ENCODE measurements at places on chromosomes 2 and 18.
A peak's percentile ranks its signal among the peaks of the same experiment; 100 is the strongest.

GRCh38 chr2:215635788-215636139, 199.9 kb upstream of the FN1 start:
- DNase-seq: no peak

DNA sequence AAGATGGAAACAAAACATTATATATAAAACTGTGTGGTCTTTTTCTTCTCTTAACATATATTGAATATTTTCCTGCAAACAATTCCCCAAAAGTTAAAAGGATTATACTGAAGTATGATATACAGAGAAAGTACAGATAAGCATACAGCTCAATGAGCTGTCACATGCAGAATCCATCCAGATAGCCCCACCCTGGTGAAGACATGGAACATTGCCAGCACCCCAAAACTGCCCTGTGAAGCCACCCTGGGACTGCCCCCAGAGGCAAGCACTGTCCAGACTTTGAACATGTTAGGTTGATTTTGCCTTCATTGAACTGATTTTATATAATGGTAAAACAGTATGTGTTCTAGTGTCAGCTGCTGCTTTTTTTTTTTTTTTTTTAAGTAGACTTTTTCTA, 112.3 kb upstream of the IL1R2 start:
- no peak for DNase-seq

DNA sequence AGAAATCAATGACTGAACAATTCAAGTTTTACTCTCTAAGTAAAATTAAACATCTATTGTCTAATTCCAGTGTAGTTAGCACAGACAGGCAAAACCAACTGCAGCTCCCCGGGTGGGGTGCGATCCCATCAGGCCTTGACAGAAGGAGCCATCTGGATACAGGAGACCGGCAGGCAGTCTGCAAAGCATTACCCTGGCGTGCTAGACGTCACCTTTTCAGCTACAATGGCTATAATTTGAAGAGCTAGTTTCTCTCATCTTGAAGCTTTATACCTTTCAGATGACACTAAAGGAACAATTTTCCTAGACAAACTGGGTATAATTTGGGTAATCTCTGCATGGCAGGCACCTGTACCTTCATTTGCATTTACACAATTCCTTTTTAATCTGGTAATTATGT, 761.5 kb upstream of the SOX11 start:
- DNase-seq: no peak

DNA sequence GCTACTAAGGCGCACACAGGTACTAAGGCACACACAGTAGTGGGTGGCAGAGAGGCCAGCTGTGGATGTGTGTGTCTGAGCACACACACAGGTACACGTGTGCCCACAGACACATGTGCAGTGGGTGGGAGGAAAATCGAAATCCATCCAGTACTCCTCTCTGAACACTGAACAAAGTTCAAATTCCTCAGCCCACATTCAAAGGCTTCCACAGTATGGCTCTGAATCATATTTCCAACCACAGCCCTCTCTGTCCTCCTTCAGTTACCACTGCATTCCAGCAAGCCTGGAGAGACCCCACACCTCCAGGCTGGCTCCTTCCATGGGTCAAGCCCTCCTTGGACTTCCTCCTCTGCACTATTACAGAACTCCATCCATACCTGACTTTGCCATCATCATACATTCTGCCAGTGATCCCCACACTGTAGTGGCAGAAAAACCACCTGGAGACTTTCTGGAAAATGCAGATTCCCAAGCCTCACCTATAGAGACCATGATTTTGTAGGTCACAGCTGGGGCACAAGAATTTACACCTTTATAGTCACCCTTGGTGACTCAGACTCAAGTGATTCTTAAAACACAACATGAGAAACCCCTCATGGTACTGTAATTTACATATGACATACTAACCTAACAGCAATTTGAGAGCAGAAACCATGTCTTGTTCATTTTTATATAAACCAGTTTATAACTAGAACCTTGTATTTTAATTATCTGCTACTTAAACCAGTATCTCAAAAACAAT, 31.4 kb downstream of the EPG5 start:
- DNase-seq: no peak

GRCh38 chr2:160737247-160737646, 243.6 kb upstream of the RBMS1 start:
- no peak for DNase-seq

GRCh38 chr2:103464831-103465230, 703.0 kb downstream of the TMEM182 start:
- no peak for DNase-seq

DNA sequence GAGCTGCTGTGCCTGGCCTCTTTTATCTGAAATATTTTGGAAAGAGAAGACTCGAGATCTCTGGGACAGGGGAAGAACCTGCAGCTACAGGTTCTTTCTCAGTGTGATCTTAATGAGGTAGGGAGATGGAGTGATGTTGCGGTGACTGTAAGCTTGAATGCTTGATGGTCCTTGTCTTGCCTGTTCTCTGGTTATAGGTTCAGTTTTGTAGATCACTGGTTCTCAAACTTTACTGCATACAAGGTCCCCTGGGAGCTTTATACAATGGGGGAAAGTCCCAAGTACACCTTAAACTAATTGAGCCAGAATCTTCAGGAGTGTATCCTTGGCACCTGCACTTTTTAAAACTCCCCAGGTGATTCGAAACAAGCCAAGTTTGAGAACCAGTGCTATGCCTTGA, 136.7 kb upstream of the CXCR4 start:
- DNase-seq: no peak

DNA sequence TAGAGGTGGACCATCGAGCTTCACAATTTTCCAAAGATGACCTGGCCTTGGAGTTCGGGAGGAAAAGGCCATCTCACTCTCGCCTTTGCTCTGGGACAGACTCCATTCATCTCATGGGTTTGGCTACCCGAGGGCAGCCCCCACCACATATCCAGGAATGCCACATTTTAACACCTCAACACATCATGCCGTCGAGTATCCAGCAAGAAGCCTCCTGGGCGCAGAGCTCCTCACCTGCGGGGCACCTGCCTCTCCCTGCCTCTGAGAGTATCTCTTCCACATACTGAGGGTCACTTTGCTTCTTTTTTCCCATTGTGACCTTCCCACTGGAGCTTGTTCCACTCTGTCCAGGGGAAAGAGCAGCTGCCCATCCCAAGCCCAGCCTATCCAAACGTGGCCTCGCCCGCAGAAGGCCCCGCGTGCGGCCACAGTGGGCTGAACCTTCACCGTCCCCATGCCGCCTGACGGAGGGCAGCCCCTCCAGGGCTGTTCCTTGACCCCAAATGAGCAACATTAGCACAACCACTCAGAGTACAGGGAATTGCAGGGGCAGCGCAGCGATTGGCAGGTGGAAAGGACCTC, 5.5 kb upstream of the LIMS2 start:
- no peak for DNase-seq

- DNase-seq: no peak
Measured at GRCh38 chr2:183291436-183291835, 167.2 kb downstream of the NUP35 start.

DNA sequence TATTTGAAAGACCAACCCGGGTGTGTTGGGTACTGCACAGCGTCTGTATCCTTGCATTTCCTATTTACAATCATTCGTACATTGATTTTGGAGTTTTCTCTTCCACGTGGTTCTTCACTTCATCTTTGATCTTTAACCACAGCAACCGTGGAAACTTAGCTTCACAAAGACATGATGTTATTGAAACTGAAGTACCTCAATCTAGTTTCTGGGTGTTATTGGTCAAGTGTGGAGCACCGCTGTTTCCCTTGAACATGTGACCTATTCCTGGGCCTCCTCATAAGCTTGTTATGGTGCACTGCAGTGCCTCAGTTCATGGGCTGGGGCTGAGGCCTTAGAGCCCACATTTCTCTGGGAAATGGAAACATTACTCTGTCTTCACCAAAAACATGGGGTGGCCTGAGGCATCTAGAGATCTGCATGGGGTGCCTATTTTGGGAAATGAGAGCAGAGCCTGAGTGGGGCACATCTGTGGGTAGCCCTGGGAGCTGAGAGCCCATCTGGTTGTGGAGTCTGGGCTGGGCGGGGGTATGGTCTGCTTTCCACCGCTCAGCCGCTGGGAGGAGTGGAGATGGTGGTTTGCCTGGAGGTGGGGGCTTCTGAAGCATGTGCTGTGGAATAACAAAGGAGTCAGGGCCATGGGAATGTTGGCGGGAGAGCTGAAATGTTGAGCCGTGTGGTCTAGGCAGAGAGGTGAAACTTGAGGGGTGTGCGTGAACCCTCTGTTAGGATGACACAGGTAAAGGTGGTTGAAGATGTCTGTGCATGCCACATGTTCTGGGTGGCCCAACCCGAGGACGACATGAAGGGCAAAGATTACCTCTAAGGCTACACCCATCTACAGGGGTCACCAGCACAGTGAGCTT, 37.4 kb downstream of the ZNF236 start:
- peak; percentile 15 for DNase-seq

GRCh38 chr2:140639628-140640027, 1491.2 kb downstream of the LRP1B start:
- no peak for DNase-seq

DNA sequence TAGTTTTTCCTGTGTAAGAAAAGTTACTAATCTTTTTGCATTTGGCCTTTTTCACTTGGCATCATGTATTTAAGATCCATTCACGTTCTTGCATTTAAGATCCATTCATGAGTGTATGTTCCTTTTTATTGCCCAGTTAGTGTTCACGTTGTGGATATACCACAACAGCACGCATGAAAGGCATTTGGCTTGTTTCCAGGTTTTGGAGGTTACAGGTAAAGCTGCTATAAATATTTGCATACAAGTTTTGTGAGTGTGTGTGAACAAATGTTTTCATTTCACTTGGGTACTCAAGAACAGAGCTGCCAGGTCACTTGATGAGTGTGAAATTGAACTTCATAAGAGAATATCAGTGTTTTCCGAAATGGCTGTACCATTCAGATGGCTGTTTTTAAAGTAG, 121.2 kb downstream of the CCBE1 start:
- DNase-seq: no peak

- DNase-seq: no peak
Measured at GRCh38 chr2:196515608-196516007, 123.9 kb upstream of the CCDC150 start.

GRCh38 chr2:79447463-79447862, 65.4 kb upstream of the CTNNA2 start:
- DNase-seq: no peak

- DNase-seq: no peak
Measured at GRCh38 chr2:71746946-71747501, 293.7 kb downstream of the DYSF start.

GRCh38 chr2:51053213-51053612, 21.3 kb upstream of the NRXN1 start:
- DNase-seq: no peak

- DNase-seq: no peak
Measured at GRCh38 chr2:42839809-42840501, 47.6 kb upstream of the HAAO start.

GRCh38 chr2:86054535-86055082, 51.1 kb downstream of the POLR1A start:
- DNase-seq: no peak

GRCh38 chr18:48643262-48643661, 104.4 kb downstream of the CTIF start:
- DNase-seq: no peak

- DNase-seq: no peak
Measured at GRCh38 chr18:14933049-14933851, 185.3 kb downstream of the ANKRD30B start.

GRCh38 chr2:152447897-152448296, 112.9 kb downstream of the FMNL2 start:
- no peak for DNase-seq

- DNase-seq: no peak
Measured at GRCh38 chr2:203654826-203655225, 51.6 kb upstream of the CD28 start.

GRCh38 chr2:226118471-226119429, 680.9 kb downstream of the IRS1 start:
- no peak for DNase-seq

- no peak for DNase-seq
Measured at GRCh38 chr18:79569720-79570119, 109.9 kb upstream of the CTDP1 start.

DNA sequence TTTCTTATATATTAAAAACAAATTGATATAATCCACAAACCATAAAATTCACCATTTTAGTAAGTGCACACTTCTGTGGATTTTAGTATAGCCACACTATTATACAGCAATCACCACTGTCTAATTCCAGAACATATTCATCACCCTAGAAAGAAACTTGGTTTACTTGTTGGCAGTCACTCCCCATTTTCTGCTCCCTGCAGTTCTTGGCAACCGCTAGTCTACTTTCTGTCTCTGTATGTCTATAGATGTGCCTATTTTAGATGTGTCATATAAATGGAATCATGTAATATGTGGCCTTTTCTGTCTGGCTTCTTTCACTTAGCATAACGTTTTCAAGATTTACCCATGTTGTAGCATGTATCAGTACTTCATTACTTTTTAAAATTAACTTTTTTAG, 5.7 kb downstream of the CKAP2L start:
- DNase-seq: no peak

DNA sequence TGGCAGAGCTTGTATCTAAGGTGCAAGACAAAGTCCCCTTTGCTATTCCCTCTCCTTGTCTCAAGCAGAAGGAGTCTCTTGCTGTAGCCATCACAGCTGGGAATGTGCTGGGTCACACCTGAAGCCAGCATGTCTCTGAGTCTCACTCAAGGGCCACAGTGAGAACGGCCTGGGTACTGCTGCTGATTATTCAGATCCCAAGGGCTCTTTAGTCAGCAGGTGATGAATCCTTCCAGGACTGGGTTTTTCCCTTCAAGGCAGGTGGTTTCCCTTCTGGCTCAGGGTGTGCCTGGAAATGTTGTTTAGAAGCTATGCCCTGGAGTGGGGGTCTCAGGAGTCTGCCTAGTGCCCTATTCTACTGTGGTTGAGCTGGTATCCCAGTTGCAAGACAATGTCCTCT, 356.3 kb downstream of the PARD3B start:
- DNase-seq: no peak

- DNase-seq: peak; percentile 29
Measured at GRCh38 chr2:237774811-237775553, 23.6 kb upstream of the RBM44 start.

GRCh38 chr2:102273619-102274211, 37.6 kb upstream of the IL1RL1 start:
- no peak for DNase-seq

DNA sequence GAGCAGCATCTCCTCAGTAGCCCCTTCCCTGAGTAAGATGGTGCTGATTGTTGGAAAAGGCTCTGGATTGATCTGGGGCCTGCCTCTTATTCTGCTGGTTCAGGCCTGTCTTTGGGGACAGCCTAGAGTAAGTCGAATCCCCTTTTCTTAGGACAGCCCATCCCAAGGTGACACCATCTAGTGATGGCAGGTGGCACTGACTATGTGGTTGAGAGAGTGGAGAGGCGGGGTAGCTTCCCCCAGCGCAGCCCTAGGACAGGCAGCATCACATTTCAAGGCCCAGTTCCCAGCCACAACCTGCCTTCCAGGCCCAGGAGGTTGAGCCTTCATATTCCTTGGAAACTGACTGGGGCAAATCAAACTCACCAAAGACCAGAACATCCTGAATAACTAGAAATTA, 69.1 kb upstream of the B3GNT7 start:
- DNase-seq: no peak

- no peak for DNase-seq
Measured at GRCh38 chr2:109554758-109555157, 59.0 kb downstream of the SEPTIN10 start.

Measured in stimulated activated CD4-positive, alpha-beta T cell treated with anti-CD3 and anti-CD28 coated beads, Interleukin-4, amount 100 ng/mL, for 48 hours (primary cell).